ENCODE measurements at places on chromosomes 7 and 10. TPM values are rescaled to one million over a fixed set of nuclear protein-coding genes. Genes with fewer than 3 reads are reported as not detected.

Gene NKX2-3
- total RNA-seq: not detected

Gene SUN3
- not detected for total RNA-seq

Gene TMEM139
- 6.9 TPM for total RNA-seq

Gene EEPD1
- total RNA-seq: 6.6 TPM

Gene ZNF804B
- total RNA-seq: 0.05 TPM

Gene PKD2L1
- not detected for total RNA-seq

Gene PRPS1L1
- total RNA-seq: not detected

Gene LIPF
- not detected for total RNA-seq

Gene ASL
- 11.7 TPM for total RNA-seq

Gene DOCK1
- total RNA-seq: 31.2 TPM

Gene PPP3CB
- total RNA-seq: 61.6 TPM

- DNase-seq: no peak
Observed at GRCh38 chr7:3482147-3482921, 181.3 kb downstream of the SDK1 start.

DNA sequence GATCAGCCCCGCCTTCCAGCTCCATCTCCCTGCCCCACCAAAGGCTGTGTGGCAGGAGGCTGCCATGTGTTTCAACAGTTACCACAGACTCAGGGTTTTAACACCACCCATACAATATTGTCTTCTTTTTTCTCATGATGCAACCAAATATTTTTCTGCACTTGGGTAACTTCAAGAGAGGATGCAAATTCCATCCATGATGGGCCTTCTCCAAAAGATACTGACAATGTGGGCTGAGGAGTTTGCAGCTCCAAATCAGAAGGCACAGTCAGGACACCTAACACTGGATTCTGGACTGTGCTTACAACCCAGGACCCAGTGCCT, 347.9 kb downstream of the GRID1 start:
- no peak for DNase-seq

DNA sequence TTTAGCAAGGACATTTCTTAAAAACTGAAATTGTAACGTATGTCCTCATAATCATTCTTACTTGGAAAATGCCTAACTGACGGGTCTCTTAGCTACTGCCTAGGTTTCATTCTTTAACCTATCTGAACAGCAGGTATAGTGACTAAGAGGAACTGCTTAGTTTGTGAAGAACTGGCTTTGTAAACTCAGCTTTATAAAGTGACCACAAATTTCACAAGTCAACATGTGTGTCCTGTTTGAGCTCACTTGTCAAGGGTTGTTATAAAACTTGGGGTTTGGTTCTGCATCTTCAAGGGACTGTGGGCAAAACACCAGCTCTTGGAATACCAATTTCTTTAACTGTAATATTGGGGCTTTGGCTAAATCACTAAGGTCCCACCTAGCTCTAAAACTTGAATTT, 32.2 kb downstream of the MRPS33 start:
- DNase-seq: no peak

GRCh38 chr10:77415313-77415960, 222.2 kb downstream of the KCNMA1 start:
- DNase-seq: no peak

DNA sequence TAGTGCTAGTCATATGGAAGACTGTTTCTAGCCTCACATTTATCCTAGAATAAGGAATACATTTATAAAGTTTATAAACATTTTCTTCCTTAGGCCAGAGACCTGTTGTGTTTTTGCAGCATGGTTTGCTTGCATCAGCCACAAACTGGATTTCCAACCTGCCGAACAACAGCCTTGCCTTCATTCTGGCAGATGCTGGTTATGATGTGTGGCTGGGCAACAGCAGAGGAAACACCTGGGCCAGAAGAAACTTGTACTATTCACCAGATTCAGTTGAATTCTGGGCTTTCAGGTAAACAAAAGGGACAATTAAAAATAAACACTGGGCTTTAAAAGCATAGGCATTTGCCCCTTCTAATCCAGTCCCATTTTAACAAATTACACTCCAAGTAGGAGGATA, 4.2 kb downstream of the LIPF start:
- DNase-seq: no peak

DNA sequence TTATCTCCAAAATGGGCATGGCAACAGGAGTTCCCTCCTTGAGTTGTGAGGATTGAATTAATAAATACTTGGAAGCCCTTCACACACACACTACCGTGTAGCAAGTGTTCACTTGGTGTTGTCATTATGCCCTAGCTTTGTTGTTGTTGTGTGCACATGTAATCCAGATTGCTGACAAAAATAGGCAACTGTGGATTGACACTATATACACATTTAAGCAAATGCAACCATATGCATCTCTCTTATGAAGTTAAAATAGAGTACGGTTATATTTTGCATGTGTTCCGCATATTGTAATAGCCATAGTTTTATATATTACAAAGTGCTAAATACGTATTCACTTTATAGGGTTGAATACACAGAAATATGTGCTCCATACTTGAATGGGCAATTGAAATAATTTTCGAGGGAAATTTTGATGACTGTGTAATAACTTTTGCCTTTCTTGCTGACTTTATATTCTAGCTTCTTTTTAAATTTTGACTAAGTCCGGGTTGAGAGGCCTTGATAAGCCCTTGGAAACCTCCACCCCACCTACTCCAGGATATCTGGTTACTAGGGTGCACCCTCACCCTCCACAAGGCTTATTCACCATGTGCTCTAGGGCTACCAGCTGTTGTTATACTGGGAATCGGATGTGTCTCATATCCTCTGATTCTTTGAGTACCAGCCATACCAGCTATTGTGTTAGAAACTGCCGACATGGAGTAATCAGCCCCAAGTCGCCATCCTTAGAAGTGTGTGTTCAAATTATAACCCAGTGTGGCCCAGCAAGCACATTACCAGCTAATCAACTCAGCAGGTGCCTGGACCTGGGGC, 265.0 kb downstream of the CAMK1D start:
- DNase-seq: no peak

GRCh38 chr7:133941496-133941895, 185.6 kb upstream of the LRGUK start:
- no peak for DNase-seq

DNA sequence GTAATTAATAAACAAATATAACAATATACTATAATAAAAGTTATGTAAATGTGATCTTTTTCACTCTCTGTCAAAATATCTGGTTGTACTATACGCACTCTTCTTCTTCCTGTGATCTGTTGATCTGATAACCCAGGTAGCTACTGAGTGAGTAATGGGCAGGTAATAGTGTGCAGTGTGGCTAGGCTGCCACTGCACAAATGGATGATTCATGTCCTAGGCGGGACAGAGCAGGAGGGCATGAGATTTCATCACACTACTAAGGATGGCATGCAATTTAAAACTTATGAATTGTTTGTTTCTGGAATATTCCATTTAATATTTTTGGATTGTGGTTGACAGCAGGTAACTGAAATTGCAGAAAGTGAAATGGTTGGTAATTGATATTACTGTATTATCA, 44.5 kb downstream of the TAS2R16 start:
- DNase-seq: no peak

GRCh38 chr7:55192723-55193122, 172.4 kb upstream of the LANCL2 start:
- DNase-seq: no peak

DNA sequence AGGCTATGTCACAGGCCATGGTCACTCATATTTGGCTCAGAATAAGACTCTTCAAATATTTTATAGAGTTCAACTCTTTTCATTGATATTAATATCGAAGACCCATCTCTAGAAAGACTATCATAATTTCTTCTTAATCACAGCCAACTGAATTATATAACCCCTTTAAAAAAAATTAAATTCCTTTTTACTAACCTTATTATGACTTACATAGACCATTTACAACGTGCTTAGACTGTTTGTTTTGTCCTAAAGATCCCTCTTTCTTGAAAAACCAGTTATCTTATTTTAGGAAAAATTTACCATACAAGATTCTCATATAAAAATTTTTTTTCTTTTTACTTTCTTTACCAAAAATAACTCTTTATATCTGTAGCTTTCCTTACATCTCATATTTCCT, 10.2 kb upstream of the TMEM254 start:
- DNase-seq: no peak

GRCh38 chr10:17547060-17547459, 70.1 kb downstream of the HACD1 start:
- DNase-seq: no peak

GRCh38 chr10:100021322-100021721, 11.6 kb upstream of the DNMBP start:
- no peak for DNase-seq

GRCh38 chr7:132783824-132784223, 207.6 kb upstream of the PLXNA4 start:
- no peak for DNase-seq

DNA sequence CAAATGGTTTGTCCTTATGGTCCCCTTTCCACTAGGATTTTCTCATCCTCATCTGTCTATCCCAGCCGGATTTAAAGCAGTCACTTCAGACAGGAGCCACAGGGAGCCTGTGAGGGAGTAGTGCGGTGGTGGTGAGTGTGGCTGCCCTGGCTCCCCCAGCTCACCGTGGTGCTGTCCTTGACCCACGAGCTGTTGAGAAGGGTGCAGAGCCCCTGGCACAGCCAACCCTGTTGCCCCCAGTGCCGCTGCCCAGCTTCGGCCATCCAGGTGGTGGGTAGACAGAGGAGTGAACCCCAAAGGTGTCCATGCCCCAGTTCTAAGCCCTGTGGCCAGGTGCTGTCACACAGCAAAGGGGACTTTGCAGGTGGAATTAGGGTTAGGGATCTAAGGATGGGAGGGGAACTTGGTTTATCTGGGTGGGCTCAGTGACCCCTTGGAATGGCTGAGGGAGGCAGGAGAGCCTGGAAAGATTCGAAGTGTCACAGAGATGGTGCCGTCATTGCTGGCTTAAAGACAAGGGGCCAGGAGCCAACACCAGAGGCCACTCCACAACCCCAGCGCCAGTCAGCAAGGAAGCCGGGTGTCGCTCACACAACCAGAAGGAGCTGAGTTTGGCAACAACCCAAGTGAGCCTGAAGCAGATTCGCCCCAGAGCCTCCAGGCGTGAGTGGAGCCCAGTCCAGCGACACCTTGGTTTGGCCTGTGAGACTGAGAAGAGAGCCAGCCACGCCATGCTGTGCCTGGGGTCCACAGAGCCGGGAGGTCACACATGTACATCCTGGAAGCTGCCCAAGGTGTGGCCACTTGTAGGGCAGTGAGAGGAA, 142.4 kb downstream of the ADCY1 start:
- no peak for DNase-seq
